Fibroblast of skin of right quadriceps (primary cell): ENCODE measurements at places on chromosomes 5 and 9.

DNA sequence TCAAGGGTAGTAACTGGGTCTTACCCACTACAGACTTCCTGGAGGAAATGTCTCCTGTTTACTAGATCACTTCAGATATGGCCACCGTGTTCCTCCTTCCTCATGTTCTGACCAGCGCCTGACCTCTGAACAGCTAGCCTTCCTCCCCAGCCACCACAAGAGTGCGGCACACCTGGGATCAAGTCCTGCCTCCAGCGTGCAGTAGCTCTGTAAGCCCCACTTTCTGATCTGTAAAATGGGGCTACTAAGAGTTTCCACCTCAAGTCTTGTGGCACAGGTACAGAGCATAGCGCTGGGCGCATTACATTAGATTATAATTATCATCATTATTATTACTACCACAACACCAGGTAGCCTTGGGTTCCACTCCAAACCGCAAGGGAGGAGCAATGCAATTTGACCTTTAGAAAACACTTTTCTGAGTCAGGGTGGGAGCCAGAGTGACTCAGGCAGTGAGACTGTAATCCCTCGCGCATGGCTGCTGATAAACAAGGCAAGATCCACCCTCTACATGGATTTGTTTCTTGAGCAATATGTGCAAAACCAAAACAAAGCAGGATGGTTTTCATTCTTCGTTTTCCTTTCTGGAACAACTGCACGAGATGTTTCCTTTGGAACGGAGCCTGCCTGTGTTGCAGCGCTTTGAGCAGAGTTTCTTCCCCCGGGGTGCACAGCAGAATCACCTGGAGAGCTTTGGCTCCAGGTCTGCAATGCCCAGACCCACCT is 65.0 kb upstream of the ANGPTL2 start:
- peak; percentile 98 for DNase-seq

- no peak for DNase-seq
Observed at GRCh38 chr5:131147258-131147657, 17.8 kb downstream of the HINT1 start.

- peak; percentile 34 for DNase-seq
Observed at GRCh38 chr5:92309336-92309991, 926.3 kb upstream of the ARRDC3 start.

GRCh38 chr5:55636683-55637082 is 75.4 kb downstream of the SLC38A9 start:
- DNase-seq, result peak; percentile 53

GRCh38 chr9:128916204-128916603 is 4.6 kb upstream of the PHYHD1 start:
- no peak for DNase-seq

- no peak for DNase-seq
Observed at GRCh38 chr9:90578126-90578815, 64.4 kb downstream of the DIRAS2 start.

DNA sequence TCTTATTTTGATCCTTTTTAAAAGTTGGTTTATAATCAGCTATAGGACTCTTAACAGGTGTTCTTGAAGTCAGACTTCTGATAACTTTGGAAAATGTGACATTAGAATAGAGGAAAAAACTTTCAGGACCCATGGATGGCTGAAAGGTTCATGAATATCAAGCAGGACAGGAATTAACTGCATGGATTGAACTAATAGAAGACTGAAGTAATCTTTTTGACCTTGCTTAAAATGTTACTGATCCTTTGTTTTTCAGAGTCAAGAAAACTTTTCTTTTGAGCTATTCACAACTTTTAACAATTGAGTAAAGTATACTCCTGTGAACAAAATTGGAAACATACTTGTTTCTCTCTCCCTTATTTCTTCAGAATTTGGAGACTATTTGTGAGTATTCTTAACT is 79.2 kb downstream of the PLK2 start:
- DNase-seq, result no peak
